ENCODE measurements at places on chromosomes 4 and X.

- no peak for DNase-seq
These were observed 60.3 kb upstream of the MXD4 start for GRCh38 chr4:2322227-2322626.

- no peak for DNase-seq
These were observed 5.7 kb downstream of the PLP2 start for GRCh38 chrX:49177338-49177833.

DNA sequence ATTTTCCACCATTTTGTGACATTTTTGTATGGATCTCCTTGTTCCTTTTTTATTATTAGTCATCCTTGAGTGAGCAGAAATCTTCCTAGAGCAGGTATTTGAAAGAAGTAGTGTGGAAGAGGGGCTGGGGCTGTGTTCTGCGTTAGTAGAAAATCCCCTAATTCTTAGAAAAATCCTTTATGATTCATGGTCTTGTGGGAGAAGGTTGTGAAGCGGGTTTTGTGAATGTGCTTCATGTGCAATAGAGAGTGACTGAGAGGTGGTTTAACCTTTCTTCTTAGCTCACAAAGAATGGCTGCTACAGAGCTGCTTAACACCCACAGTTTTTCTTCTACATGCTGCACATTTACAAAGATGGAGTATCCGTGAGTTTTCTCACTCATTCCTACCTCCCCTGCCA, 220.5 kb downstream of the IDS start:
- DNase-seq = no peak

GRCh38 chr4:107809210-107809609, 15.5 kb upstream of the SGMS2 start:
- DNase-seq = no peak

DNA sequence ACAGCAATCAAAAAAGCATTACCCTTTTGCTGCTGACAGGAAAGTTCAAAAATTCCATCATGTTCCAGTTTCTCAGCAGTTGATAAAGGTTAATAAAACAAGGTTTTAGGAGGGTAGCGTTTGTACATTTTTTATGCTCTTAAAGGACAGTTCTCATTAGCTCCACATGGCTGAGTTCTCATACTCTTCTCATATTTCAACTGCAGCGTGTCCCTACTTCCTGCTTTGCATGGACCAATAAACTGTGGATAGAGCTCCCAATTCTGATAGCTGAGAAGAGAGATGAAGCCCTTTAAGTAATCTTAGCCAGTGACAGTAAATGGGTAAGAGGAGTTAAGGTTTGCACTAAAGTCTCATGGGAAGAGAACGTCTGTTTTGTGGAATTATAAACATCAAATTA, 53.5 kb downstream of the SPANXA2 start:
- DNase-seq = no peak

Measured in anterior cingulate cortex (tissue), 58 donors.